ENCODE measurements at places on chromosomes 3 and 15.

DNA sequence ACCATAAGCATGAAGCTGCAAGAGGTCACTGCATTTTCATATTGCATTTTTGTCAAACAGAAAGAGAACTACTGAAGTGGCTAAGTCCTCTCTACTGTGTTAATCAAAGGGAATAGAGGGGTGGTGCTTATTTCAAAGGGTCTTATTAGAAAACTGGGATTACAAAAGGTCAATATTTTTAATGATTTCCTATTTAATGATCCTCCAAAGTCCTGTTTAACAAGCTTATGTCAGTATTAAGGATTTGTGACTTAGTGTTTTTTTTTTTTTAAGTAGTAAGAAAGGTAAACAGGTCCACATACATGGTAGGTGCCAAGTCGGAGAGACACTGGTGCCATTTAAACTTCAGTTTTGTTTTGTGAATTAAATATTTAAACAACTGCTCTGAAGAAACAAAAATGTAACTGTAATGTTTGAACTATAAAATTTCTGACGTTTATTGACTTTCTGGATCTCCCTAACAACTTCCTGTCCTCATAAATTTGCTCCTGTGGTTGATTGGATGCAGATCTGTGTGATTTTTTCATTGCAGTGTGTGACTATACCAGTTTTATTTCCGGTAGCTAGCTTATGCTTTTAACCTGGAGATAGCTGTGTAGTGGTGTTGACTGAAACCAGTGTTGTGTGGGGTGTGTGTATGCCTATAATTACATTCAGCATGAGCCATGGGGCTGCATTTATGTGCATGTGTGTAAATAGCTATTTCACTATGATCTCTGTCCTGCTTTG lies 8.6 kb upstream of the CACNA1D start:
- DNase-seq: no peak

- no peak for DNase-seq
Observed at GRCh38 chr15:38520035-38520434, 44.6 kb downstream of the RASGRP1 start.

- DNase-seq: no peak
Observed at GRCh38 chr3:128701342-128702212, 24.4 kb upstream of the RAB7A start.

GRCh38 chr3:123757281-123757940 lies 126.7 kb downstream of the MYLK start:
- no peak for DNase-seq

DNA sequence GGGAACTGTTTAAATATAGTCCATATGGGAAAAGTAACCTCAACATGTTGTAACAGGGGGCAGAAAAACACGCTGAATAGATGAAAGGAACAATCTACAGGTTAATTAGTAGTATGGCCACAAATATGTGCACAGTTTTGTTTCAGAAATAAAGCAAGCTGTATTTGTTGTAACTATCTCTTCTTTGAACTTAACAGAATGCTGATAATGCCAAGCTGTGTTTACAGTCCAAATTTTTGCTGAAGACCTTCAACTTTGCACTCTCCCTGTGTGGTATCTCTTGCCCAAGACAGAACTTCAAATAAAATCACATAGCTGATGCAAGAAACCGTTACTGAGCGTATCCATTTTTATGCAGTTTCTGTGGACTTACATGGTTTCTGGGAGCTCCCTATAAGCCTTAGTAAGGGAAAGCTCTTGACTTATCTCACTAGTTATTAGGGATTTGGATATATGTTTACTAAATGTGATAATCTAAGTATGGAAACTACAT lies 425.4 kb upstream of the TPRG1 start:
- DNase-seq: no peak

DNA sequence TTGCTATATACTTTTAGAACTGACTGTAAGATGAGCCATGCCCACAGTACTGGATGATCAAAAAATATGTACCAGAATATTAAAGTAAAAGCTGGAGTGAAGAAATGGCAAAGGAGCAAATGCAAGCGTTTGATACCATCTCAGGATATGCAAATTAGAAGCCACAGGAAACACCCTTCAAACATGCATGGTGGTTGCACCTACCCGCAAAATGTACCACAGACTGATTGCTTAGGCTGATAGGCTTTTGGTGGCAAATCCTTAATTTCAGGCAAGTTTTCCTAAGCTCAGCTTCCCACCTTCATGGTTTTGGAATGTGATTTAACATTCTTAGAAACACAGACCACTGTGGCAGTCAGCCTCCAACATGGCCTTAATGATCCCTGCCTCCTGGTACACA lies 149.0 kb downstream of the PDZRN3 start:
- DNase-seq: no peak

All from activated naive CD4-positive, alpha-beta T cell (primary cell).